Activated CD4-positive, alpha-beta memory T cell treated with anti-CD3 and anti-CD28 coated beads, Interleukin-2, amount 10 ng/mL, durations not matched to agents 7 days and 5 days (primary cell): ENCODE measurements at places on chromosomes 12 and 14.

- DNase-seq, result no peak
- H3K4me1 ChIP-seq, result no peaks in the 10 kb centered on the region
- no peak overlapping the region for H3K27ac ChIP-seq
- H3K27me3 ChIP-seq, result no peaks in the 10 kb centered on the region
Measured at GRCh38 chr12:79409562-79409961, 281.2 kb downstream of the PAWR start.

DNA sequence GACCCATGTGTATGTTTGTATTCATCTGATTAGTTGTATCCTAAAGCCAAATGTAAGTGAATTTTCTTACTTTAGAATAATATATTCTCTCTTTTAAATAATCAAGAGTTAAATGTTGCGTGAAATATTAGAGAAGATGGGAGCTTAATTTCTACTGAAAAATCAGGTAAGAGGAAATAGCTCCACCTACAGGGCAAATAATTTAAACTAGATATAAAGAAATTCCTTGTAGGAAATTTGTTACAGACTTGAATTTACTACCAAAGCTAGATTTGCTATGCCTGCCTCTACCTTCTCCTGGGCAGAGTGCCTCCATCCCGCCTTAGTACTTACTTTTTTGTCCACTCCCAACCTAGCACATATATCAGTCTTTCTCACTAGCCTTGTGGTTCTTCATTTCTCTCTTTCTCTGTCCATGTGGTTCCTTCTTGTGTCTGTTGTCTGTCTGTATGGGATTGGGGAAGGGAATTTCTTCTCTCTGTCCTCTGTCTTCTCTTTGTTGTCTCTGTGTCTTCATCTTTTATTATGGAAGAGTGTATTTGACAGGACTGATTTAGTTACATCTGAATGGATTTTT is 44.7 kb downstream of the PALS1 start:
- no peak for DNase-seq
- no peak overlapping the region for H3K4me3 ChIP-seq
- no peaks in the 10 kb centered on the region for H3K36me3 ChIP-seq
- H3K4me1 ChIP-seq, result no peaks in the 10 kb centered on the region

DNA sequence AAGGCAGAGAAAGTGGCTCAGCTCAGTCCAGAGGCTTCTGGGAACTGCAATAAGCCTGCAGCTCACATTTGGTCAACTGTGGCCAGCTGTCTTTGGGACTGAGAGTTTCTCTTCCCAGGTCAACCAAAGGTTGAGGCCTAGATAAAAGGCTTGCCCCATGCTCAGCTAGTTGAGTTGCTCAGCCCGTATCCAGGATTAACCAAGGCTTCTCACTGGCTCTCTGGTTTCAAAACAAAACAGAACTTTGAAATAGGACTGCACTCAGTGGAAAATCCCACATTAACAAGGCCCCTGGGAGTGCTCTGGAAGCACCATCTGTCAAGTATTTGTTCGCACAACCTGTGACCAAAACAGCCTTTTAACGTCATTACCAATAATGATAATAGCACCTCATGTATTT is 40.3 kb upstream of the NUAK1 start:
- H3K4me1 ChIP-seq, result no peaks in the 10 kb centered on the region
- no peak overlapping the region for H3K27ac ChIP-seq
- H3K27me3 ChIP-seq, result no peaks in the 10 kb centered on the region

DNA sequence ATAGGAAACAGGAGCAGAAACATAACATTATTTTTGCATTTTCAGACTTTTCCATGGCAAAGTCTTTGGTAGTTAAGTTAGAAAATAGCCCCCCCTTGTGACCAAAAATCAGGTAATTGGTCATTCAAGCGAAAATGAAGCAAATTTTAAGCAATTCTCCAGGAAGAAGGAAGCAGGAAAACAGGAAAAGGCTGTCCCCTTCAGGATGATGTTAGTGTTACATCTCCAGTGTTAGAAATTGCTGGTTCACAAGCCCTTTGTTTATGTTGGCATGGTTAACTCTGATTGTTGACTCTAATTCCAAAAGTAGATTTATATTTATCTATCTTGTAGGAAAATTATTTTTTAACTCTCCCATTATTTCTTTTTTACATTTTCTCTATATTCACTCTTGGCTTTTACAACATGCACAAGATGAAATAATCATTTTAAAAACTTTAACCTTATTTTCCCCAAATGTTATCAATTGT is 18.8 kb upstream of the GAS2L3 start:
- H3K4me3 ChIP-seq, result no peak overlapping the region
- no peaks in the 10 kb centered on the region for H3K36me3 ChIP-seq
- no peaks in the 10 kb centered on the region for H3K4me1 ChIP-seq

DNA sequence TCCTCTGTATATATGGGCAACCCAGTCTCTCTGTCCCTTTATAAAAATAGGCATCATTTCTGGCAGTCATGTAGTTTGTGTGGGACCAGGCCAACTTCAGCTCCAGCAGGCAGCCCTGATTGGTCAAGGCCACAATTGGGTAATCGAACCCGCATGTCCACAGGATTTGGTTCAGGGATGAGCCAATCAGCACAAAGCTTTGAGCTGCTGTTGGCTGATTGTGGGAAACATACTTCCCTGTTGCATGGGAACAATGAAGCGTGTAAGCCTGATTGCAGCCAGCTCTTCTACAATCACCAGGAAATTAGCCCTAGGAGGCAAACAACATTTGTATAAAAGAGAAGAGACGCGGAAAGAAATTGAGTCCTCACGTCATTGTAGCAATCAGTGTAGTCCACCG is 328.6 kb downstream of the PCNX1 start:
- H3K27me3 ChIP-seq, result peaks cover 4% of the 10 kb centered on the region
- no peak overlapping the region for H3K27ac ChIP-seq
- no peak overlapping the region for H3K4me3 ChIP-seq
- H3K4me1 ChIP-seq, result no peaks in the 10 kb centered on the region

DNA sequence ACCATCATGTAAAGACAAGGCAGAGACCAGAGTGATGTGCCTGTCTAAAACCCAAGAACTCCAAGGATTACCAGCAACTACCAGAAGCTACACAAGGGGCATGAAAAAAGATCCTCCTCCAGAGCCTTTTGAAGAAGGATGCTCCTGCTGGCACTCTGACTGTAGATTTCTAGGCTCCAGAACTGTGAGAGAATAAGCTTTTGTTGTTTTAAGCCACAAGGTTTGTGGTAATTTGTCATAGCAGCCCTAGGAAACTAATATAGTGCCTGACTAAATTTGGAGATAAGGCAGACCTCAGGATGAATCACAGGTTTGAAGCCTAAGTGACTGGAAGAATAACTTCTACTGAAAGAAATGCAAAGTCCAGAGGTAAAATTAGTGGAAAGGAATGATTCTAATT is 132.9 kb downstream of the CEP83 start:
- no peak overlapping the region for H3K27ac ChIP-seq
- no peak for DNase-seq
- H3K4me3 ChIP-seq, result no peak overlapping the region
- H3K36me3 ChIP-seq, result peaks cover 62% of the 10 kb centered on the region

- H3K27me3 ChIP-seq, result no peaks in the 10 kb centered on the region
- no peak overlapping the region for H3K27ac ChIP-seq
- H3K4me3 ChIP-seq, result no peak overlapping the region
- DNase-seq, result no peak
- peaks cover 3% of the 10 kb centered on the region for H3K4me1 ChIP-seq
Measured at GRCh38 chr12:116339800-116340371, 62.4 kb upstream of the MED13L start.

- no peaks in the 10 kb centered on the region for H3K4me1 ChIP-seq
- H3K27me3 ChIP-seq, result no peaks in the 10 kb centered on the region
- H3K27ac ChIP-seq, result no peak overlapping the region
- no peak for DNase-seq
- no peaks in the 10 kb centered on the region for H3K36me3 ChIP-seq
Measured at GRCh38 chr12:77818351-77818750, 12.3 kb upstream of the NAV3 start.

- H3K27me3 ChIP-seq, result no peaks in the 10 kb centered on the region
- no peak overlapping the region for H3K27ac ChIP-seq
- H3K4me3 ChIP-seq, result no peak overlapping the region
- peaks cover 21% of the 10 kb centered on the region for H3K4me1 ChIP-seq
- H3K36me3 ChIP-seq, result peaks cover 61% of the 10 kb centered on the region
Measured at GRCh38 chr12:47855502-47855901, 35.8 kb upstream of the HDAC7 start.

GRCh38 chr12:86613311-86613710 is 357.1 kb upstream of the MGAT4C start:
- no peaks in the 10 kb centered on the region for H3K36me3 ChIP-seq
- no peaks in the 10 kb centered on the region for H3K4me1 ChIP-seq
- H3K4me3 ChIP-seq, result no peak overlapping the region
- no peaks in the 10 kb centered on the region for H3K27me3 ChIP-seq

- no peaks in the 10 kb centered on the region for H3K4me1 ChIP-seq
- H3K36me3 ChIP-seq, result no peaks in the 10 kb centered on the region
- no peak overlapping the region for H3K4me3 ChIP-seq
- H3K27me3 ChIP-seq, result no peaks in the 10 kb centered on the region
Measured at GRCh38 chr14:68577802-68578541, 214.9 kb downstream of the ZFP36L1 start.

DNA sequence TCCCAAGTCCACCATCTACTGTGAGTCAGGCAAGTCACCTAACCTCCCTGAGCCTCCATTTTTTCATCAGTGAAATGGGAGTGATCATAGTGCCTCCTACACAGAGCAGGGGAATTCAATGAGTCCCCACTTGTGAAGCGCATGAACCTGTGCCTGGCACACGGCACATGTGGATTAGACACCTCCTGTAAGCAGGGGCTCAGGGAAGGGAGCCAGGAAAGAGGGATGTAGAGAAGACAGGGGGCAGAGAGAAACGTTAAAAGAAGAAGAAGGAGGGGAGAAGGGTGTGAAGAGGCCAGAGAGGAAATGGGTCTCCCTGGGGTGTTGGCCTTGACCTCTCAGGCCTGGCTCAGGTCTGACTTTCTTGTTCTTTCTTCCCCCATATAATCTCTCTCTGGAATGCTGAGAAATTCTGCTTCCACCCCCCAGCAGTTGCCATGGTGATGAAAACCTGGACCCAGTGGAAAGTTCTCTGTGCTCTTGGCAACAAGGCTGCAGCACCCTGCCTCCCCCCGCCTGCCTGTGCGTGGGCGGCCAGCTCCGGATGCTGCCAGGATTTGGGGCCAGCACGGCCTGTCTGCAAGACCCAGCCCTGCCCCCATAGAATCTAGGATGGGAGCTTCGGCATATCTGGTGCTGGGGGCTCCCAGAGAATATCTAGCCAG is 94.5 kb downstream of the CALM1 start:
- no peaks in the 10 kb centered on the region for H3K36me3 ChIP-seq
- H3K4me3 ChIP-seq, result no peak overlapping the region
- peaks cover 2% of the 10 kb centered on the region for H3K27me3 ChIP-seq
- no peak overlapping the region for H3K27ac ChIP-seq
- H3K4me1 ChIP-seq, result no peaks in the 10 kb centered on the region
- DNase-seq, result peak; percentile 5

DNA sequence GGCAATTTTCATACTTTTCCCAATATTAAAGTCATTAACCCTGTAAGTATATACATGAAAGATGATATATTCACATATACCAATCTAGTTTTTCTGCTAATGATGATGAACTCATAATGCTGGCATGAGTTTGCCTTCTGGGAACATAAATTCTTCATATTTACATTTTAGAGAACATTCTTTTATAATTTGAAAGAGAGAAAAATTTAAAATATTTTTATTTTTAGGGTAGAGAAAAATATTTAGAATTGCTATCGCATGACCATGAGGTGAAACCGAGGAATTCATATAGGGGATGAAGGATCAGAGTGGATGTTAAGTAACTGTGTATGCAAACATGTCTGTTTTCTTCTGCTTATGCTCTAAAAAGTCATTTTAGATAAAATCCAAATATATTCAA is 825.3 kb upstream of the FLRT2 start:
- no peaks in the 10 kb centered on the region for H3K36me3 ChIP-seq
- H3K27ac ChIP-seq, result no peak overlapping the region
- DNase-seq, result no peak
- no peaks in the 10 kb centered on the region for H3K27me3 ChIP-seq

DNA sequence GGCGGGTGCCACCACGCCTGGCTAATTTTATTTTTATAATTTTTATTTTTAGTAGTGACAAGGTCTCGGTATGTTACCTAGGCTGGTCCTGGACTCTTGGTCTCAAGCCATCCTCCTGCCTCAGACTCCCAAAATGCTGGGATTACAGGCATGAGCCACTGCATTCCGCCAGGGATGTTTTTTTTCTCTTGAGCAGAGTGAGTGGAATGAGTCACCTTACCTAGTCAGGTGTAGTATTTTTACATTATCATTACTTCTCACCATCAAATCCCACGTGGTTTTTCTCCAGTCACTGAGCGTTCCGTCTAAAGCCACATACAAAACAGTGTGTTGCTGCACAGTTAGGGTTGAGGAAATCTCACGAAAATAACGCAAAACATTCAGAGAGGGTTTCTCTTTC is 870 bp upstream of the TBPL2 start:
- H3K36me3 ChIP-seq, result no peaks in the 10 kb centered on the region
- no peak overlapping the region for H3K27ac ChIP-seq
- H3K4me3 ChIP-seq, result no peak overlapping the region
- DNase-seq, result no peak
